ENCODE measurements at places on chromosomes 12 and 14. TPM values are rescaled to one million over a fixed set of nuclear protein-coding genes. Genes with fewer than 3 reads are reported as not detected.

- no peaks in the 10 kb centered on the region for H3K27me3 ChIP-seq
- no peak for DNase-seq
- H3K4me1 ChIP-seq, result peaks cover 1% of the 10 kb centered on the region
- no peaks in the 10 kb centered on the region for H3K36me3 ChIP-seq
Measured at GRCh38 chr12:953776-954175, 4.3 kb upstream of the RAD52 start.

GRCh38 chr12:59158681-59159080, 238.4 kb upstream of the LRIG3 start:
- H3K27ac ChIP-seq, result no peak overlapping the region
- H3K27me3 ChIP-seq, result no peaks in the 10 kb centered on the region
- no peak for DNase-seq

GRCh38 chr14:81436296-81437138, 36.4 kb upstream of the STON2 start:
- peaks cover 19% of the 10 kb centered on the region for H3K4me1 ChIP-seq
- no peaks in the 10 kb centered on the region for H3K36me3 ChIP-seq
- no peaks in the 10 kb centered on the region for H3K27me3 ChIP-seq
- H3K27ac ChIP-seq, result peak overlapping the region; percentile 54

DNA sequence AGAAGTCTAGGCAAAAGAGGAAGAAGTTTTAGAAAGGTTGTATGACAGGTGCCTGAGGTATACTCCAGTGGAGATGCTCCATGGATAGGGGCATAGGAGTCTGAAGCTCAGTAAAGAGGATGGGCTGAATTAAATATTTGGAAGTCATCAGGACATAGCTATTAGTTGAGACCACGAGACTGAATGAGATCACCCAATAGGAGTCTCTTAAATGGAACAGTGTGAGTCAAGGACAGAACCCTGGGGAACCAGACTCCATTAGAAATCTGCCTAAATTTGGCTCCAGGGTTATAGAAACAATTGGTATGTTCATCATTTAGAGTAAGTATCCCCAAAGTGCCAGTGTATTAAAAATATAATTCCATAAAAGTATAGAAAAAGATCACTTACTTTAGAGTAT, 172.6 kb downstream of the PRKCH start:
- no peak overlapping the region for H3K27ac ChIP-seq

The RHOJ gene
- total RNA-seq, result 11.2 TPM
